ENCODE measurements at places on chromosomes 7 and 10.

DNA sequence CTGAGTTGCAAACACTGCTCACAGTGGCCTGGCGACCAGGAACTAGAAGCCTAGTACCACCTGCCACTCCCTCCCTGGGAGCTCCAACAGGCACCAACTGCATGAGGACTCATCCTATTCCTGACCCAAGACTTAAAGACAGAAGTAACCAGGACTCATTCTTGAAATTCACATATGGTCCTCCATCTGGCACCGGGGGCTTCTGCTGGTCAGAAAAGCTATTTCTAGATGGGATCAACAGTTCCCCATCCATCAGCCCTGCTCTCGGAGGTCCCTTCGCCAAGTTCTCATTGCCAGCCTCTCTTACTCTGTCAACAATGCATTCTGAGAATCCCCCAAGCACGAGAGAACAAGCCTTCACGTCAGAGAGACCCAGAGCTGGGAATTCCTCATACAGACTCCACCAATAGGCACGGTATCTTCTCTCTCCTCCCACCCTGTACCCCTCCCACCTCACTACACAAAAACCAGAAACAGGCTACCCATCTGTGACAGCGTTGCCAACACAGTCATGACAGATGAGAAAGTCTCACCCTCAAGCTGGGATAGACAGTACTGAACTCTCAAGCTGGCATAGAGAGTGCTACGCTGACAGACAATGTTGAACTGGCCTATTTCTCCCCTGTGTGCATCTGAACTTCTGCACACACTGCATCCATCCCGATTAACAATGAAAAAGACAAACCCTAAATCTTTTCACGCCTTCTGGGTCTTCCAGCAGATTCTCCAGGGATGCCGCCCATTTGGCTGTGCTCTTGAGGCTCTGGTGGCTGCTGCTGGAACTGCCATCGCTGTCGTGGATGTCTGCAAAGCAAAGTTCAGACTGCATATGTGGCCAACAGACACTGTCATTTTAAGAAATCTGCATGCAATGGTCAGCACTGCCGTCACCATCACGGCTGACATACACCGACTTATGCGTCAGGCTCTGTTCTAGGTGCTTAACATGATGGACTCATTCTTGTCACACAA is 15.6 kb downstream of the RGS10 start:
- DNase-seq = no peak

GRCh38 chr10:16562891-16563290 is 41.2 kb upstream of the C1QL3 start:
- DNase-seq = no peak

DNA sequence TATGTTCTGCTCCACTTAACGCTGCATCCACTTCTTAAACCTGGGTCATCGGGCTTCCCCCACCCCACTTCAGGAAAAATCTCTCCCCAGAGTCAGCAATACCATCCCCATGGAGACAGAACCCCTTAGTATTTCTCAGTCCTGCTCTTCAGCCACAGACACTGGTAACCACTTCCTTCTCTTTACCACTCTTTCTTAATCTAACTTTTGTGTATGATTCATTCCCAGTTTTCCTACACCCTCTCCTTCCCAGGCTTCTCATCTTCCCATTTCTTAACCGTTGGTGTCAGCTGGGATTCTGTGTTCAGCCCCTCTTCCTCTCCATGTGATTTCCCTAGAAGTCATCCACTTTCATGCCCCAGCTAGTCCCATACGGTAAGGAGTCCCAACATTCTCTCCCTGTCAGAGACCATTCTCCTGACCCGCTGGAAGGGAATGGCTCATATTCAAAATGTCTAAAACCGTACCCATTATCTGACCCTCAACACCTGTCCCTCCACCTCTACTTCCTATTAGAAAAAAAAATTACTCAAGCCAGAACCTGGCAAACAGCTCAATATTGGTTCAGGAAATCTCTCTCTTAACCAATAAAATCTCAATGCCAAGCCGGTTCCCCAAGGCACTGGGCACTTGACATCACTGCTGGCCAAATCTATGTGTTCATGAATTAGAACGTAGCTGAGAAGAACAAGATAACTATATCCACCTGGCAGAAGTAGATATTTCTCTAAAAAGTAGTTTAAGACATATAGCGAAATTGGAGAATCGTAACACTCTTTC is 89.4 kb downstream of the DGKI start:
- DNase-seq = no peak

DNA sequence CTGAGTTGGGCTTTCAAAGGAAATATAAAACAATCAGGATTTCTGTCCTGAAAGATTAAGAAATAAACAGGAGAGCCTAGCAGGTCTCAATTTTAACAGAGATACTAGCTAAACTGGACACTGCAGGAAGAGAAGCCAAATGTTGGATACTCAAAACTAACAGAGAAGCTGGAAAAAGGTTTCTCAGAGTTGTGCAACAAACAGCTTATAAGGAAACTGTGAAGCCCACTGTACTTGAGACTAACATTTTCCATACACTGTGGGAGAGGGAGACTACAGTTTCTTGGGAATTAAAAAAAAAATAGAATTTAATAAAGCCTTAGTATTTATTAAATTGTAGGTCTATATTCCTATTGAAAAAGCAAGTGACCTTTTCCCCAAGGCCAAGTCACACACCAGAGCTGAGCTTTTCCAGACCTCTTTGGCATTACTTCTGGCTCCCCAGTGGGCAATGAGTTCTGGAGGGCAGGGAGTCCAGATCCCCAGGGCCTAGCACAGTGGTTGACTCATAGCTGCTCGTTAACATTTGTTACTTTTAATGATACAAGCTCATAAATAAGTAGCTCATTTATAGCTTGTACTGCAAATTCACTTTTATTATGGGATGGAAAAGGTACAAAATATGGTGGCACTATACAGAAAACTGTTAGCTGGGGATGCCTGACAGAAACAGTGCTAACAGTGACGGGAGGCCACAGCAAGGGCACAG is 68.3 kb downstream of the MINDY3 start:
- DNase-seq = no peak

- DNase-seq = no peak
These were observed 35.7 kb upstream of the ATXN7L1 start for GRCh38 chr7:105911961-105912575.

GRCh38 chr10:30858499-30858898 is 173.2 kb downstream of the ZNF438 start:
- no peak for DNase-seq

GRCh38 chr7:8217200-8218068 is 44.5 kb downstream of the ICA1 start:
- DNase-seq = peak; percentile 48

- no peak for DNase-seq
These were observed 195.1 kb upstream of the AUTS2 start for GRCh38 chr7:69403169-69403568.

GRCh38 chr10:19828278-19829049 is 12.2 kb downstream of the PLXDC2 start:
- DNase-seq = no peak
